ENCODE measurements at places on chromosomes 3 and 15. TPM values are rescaled to one million over a fixed set of nuclear protein-coding genes. Genes with fewer than 3 reads are reported as not detected.

The GLDN gene
- polyA plus RNA-seq, result 0.24 TPM

The CISH gene
- polyA plus RNA-seq, result 31.7 TPM

The ZBTB20 gene
- 5.3 TPM for polyA plus RNA-seq

The SLC22A14 gene
- 0.57 TPM for polyA plus RNA-seq

The CCDC39 gene
- polyA plus RNA-seq, result 5.3 TPM

The LSAMP gene
- polyA plus RNA-seq, result 14.7 TPM

- no peak for DNase-seq
Measured at GRCh38 chr3:54122324-54123002, at the start of gene CACNA2D3. CACNA2D3 (plus strand) TSS chr3:54122552.

DNA sequence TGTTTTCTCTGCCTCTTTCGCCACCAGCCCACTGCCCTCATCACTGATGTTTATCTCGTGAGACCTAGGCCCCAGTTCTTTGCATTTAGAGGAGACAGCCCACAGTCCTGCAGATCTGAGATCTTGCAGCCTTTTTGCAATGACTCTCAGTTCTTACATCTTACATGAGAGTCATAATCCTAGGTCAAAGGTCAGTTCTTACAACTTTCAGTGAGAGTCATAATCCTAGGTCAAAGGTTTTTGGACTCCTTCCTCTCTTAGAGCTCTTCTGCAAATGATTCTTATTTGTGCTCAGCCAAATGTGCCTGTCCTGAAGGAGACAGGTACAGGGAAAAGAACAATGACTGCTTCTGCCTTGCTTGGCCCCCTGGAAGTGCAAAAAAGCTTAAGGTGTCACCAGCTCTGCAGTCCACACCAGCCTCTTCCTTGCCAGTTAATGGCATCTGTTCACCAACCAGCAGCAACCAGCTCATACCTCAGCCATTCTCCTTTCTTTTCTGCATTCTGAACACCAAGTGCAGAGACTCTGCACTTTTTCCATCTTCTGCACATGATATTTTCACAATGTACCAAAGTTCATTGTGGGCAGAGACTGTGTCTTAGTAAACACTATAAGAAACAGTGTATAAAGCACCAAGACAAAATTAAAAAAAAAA lies 67.1 kb downstream of the ABHD5 start:
- no peak for DNase-seq

GRCh38 chr3:149332227-149332765 lies 1.1 kb downstream of the TM4SF18 start:
- no peak for DNase-seq

GRCh38 chr15:70329179-70329578 lies 231.5 kb upstream of the TLE3 start:
- DNase-seq, result no peak

- DNase-seq, result no peak
Measured at GRCh38 chr15:28989239-28989830, 103.6 kb downstream of the APBA2 start.

DNA sequence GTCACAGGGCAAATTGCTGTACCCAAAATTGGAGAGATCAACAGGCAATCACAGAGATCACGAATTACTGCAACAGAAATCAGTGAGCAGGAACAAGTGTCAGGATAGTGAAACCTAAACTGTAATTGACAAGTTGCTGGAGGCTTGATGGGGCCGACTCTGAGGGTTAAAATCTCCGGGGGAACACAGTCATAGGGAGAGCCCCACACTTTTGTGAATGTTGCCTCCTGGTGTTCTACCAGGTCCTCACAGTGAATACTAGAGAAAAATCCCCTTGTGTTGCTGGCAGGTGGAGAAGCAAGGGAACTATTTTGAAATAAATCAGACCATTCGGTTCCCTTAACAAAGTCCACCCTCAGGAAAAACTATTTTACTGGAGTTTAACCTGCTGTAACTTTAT lies 697.5 kb upstream of the CBLB start:
- DNase-seq, result no peak

DNA sequence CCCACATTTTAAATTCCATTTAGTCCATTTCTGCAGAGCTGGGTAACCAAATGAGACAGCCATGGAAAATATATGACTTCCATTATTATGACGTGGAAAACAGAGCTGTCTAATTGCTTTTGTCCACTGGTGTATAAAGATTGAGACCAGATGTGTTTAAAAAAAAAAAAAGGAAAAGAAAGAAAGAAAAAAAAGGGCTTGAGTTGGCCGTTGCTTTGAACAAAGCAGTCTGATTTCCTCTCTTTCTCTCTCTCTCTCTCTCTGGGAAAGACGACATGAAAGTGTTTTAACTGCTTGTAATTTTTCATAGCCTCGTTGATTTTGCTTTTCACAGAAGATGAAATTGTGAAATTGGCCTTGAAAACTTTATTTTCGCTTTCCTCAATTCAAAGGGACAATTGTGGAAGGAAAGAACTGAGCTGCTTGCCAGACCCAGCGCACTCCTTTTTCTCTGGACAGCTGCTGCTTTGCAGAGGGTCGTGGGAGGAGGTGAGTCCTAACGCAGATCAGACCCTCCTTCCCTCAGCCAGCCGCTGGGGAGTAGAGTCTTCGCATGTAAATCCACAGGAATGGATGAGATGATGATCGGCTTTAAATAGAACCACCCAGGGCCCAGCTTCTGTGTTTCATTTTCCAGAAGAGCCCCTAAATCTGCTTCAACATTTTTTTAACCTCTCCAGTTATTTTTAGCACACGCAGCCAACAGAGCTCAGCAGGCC lies 42.8 kb upstream of the UBE2E1 start:
- DNase-seq, result no peak

DNA sequence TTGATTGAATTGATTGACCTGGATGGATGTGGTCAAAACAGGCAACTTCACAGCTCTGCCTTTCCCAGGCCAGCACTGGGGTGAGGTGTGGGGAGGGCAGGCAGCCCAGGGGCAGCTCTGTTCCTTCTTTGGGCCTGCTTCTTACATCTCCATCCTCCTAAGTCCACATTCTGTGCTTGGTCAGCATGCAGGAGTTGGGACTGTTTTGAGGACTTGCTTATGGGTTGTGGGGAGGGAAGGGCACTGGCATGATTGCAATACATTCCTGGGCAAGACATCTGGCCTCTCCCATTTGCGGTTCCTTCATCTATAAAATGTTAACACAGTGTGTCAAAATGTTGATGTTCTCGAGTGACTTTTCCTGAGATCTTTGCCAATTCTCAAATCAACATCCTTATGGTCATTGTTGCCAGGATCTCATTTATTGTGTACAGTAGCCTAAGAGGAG lies 84.1 kb downstream of the ST6GAL1 start:
- no peak for DNase-seq

DNA sequence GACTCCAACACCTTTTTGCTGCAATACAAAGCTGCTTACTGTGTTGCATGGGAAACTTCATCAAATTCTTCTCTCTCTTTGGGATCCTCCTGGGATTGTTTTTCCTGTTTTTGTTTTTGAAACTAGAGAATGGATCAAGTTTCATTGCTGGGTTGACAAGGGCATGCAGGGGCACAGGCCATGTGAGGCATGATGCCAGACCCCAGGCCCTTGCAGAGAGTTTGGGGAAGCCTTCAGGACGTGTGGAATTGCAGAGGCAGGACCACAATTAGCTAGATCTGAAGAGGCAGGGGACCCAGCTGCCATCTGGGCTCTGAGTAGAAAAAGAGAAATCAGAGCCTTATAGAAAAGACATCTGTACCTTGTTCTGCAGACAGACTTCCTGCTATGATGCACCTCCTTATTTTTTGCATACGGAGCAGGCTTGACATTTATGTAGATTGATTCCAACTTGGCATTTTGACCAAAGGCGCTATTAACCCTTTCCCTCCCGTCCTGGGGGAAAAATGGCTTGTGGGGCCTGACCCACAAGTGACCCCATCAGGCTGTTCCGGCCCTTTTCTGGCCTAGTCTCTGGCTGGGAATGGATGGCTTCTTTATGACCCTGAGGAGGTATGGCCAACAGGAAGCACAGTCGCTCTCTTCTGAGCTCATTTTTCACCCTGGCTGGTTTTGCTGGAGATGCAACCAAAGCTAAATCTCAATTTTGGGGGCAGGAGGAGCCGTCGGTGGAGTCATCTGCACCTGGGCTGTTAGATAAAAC lies 44.3 kb upstream of the CHRNB4 start:
- no peak for DNase-seq

GRCh38 chr3:128775906-128776542 lies 50.0 kb downstream of the RAB7A start:
- DNase-seq, result no peak

DNA sequence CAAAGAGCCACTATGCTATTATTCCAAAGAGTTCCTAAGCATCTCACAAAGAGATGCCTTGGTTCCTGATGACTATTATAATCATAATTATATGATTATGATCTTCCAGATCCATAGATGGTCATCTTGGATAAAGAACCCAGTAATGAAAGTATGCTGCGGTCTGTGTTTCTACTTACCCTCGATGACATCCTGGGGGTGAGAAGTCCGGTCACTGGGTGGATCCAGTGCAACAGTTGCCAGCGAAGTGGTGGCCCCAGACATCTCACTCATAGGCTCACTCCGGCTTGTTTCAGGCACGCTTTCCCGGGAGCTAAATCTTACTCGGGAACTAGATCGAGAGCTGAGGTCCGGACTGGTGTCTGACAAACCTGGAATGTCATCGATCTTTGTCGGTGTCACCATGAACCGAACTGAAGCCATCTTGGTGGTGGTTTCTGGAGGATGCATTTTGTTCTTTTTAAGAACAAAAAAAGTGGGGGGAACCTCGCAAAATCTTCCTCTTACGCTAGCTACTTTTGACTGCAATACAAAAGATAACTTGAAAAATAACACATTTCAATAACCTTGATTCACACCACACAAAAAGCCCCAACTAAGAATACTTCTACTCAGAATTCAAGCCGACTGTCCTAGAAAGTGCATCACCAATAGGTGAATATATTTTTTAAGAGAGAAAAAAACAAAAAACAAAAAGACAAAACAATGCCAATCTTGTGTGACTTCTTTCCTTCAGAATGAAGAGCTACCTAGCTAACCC lies 1.2 kb downstream of the SLC12A6 start:
- no peak for DNase-seq

- DNase-seq, result no peak
Measured at GRCh38 chr15:86849136-86849535, 769.5 kb downstream of the AGBL1 start.

GRCh38 chr15:97966246-97966645 lies 5.7 kb downstream of the ARRDC4 start:
- DNase-seq, result no peak

GRCh38 chr3:139230391-139230790 lies 113.4 kb upstream of the MRPS22 start:
- DNase-seq, result no peak

- no peak for DNase-seq
Measured at GRCh38 chr3:30666572-30667279, 60.3 kb downstream of the TGFBR2 start.

DNA sequence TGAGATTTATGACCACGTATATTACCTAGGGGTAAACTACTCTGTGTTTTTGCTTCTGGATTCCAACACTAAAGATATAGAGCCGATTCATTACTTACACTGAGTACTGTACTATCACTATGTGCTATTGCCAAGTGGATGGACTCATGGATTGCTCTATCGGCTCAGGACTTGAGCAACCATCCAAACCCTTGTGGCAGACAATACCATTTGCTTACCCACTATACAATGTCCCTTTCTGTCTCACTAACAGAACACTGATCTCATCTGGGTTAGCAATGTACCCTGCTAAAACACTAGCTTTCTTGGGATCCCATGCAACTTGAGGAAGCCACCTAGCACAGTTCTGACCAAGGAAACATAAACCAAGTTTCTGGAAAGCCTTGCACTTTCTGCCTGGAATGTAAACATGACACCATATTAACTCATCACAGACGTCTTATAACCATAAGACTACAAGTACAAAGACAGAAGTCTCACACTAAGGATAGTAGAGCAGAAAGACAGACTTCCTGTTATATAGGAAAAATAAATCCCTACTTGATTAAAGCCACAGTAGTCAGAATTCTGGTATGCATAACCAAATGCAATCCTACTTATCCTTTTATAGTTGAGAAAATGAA lies 38.6 kb downstream of the HACD2 start:
- no peak for DNase-seq

GRCh38 chr3:127350172-127351050 lies 62.6 kb upstream of the PRR20G start:
- no peak for DNase-seq

- DNase-seq, result no peak
Measured at GRCh38 chr3:176611703-176612102, 585.6 kb downstream of the TBL1XR1 start.

- DNase-seq, result no peak
Measured at GRCh38 chr3:108159105-108159504, 63.1 kb downstream of the IFT57 start.

DNA sequence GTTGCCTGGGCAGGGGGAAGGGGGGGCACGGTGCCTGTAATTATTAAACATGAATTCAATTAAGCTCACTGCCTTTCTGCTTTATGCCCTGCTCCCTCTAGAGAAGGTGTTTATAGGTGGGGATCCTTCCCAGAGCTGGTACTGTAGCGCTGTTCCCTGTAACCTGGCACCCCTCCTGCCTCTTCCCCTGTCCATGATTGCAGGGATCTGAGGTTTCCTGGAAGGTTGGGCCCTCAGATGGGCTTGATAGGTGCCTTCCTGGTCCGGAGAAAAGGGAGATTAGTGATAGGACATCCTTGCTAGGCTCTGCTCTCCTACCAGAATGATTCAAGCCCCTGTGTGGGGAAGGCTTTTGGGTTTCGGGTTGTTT lies 2.1 kb upstream of the FAM131A start:
- DNase-seq, result no peak

GRCh38 chr3:108983051-108983450 lies 29.4 kb upstream of the GUCA1C start:
- DNase-seq, result no peak

DNA sequence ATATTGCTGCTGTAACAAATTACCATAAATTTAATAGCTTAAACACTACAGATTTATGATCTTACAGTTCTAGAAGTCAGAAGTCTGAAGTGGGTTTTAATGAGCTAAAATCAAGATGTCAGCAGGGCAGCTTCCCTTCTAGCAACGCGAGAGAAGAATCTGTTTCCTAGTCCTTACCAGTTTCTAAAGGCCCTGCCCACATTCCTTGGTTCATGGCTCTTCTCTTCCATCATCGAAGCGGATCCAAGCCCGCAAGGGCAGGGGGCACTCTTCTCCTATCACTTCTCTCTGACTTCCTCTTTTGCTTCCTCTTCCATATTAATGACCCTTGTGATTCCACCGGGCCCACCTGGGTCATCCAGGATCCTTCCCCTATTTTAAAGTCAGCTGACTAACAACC lies 16.1 kb downstream of the MINDY4B start:
- no peak for DNase-seq

DNA sequence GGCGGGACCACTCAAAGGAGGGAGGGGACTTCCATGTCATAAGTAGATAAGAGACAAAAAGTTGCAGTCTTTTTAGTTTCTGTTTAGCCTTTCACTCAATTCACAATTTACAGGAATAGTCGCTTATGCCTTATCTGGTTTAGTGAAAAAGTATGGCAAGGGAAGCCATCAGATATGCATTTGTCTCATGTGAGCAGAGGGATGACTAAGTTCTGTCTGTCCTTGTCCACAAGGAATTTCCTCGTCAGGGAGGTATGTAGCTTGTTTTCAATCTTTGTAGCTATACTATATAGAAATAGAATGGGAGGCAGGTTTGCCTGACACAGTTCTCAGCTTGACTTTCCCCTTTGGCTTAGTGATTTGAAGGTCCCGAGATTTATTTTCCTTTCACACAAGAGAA lies 882.8 kb downstream of the NAALADL2 start:
- no peak for DNase-seq

Measured in right renal pelvis (tissue), 4 donors.